Skin of body (tissue), 3 donors: ENCODE measurements at places on chromosomes 5 and 9. TPM values are rescaled to one million over a fixed set of nuclear protein-coding genes. Genes with fewer than 3 reads are reported as not detected.

Gene PSMD5
- total RNA-seq, result 29.5 TPM

Gene SLC6A7
- total RNA-seq, result not detected

Gene C9orf72
- 19.3 TPM for total RNA-seq

Gene SPDL1
- 10.3 TPM for total RNA-seq

Gene PCDHAC2
- total RNA-seq, result 3.0 TPM

Gene PIP5K1B
- total RNA-seq, result 5.0 TPM

Gene PRRC2B
- 78.8 TPM for total RNA-seq

Gene MEF2C
- 125 TPM for total RNA-seq

Gene REEP2
- total RNA-seq, result 1.7 TPM

Gene PKD2L2
- total RNA-seq, result 0.10 TPM

Gene PNPLA7
- 4.4 TPM for total RNA-seq

Gene OSMR
- total RNA-seq, result 19.1 TPM

Gene GABRP
- total RNA-seq, result 31.4 TPM

Gene MYORG
- 2.6 TPM for total RNA-seq
